BJ (cell line): ENCODE measurements at places on chromosomes 11 and 22. TPM values are rescaled to one million over a fixed set of nuclear protein-coding genes. Genes with fewer than 3 reads are reported as not detected.

NCAM1 gene
- 0.27 and 0.29 TPM in 2 replicates for polyA plus RNA-seq

DNAJB13 gene
- 0.40 and 0.47 TPM in 2 replicates for polyA plus RNA-seq

- DNase-seq: no peak
Measured at GRCh38 chr11:69660001-69660500, 15.1 kb downstream of the LTO1 start.

DNA sequence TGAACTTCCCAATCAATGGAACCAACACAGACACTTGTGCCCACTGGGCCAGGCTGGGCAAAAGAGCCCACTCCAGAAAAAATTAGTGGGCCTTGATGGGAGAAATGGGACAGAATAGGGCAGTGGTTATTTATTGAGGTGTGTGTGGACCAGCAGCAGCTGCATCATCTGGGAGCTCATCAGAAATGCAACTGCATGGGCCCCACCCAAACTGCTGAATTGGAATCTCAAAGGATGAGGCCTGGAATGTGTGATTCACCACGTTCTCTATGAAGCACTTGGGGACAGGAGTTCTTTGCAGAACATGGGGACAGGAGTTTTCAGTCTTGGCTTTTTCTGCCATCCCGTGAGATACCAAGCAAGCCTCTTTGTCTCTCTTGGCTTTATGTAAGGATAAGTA, 255.6 kb upstream of the PLET1 start:
- no peak for DNase-seq

DNA sequence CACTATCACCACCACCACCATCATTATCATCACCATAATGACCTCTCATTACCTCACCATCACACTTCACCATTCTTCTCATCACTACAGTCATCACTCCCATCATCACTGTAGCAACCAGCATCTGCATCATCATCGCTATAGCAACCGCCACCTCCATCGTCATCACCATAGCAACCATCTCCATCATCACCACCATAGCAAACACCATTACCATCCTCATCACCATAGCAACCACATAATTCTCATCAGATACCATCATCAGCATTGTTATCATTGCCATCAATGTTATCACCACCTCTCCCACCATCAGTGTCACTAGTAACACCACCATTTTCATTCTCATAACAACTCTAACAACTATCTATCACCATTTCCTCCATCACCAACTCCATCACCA, 23.1 kb upstream of the CD82 start:
- DNase-seq: no peak

DNA sequence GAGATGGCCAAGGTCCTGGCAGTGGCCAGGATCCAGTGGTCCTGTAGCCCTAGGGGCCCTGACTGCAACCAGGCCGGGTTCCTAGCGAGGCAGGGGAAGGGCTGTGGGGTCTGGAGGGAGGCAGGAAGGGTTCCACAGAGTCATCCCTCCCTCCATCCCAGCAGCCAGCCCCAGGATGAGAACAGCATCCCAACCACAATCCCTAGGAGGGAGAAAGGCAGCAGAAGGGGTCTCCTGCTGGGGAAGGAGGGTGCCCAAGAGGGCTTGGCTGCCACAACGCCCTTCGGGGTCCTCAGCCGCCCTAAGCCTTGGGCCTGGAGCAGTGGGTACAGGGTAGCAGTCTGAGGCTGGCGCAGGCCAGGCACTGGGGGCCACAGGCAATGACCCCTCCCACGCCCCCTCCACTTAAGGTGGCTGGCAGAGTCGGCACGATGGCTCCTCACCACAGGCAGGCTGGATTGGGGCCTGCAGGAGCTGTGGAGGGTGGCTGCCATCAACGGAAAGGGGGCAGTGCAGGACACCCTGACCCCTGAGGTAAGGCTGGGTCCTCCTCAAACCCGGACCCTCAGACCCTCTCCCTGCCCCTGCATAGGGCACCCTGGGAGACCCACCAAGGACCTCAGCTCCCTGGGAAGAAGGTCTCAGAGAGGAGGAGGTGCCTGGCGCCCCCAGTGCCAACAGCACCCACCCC, 7.2 kb downstream of the SLC22A12 start:
- no peak for DNase-seq

CASTOR1 gene
- 7.7 and 16.4 TPM in 2 replicates for polyA plus RNA-seq
